HFF-Myc (cell line): ENCODE measurements at places on chromosomes 7 and 10.
A peak's percentile ranks its signal among the peaks of the same experiment; 100 is the strongest.

DNA sequence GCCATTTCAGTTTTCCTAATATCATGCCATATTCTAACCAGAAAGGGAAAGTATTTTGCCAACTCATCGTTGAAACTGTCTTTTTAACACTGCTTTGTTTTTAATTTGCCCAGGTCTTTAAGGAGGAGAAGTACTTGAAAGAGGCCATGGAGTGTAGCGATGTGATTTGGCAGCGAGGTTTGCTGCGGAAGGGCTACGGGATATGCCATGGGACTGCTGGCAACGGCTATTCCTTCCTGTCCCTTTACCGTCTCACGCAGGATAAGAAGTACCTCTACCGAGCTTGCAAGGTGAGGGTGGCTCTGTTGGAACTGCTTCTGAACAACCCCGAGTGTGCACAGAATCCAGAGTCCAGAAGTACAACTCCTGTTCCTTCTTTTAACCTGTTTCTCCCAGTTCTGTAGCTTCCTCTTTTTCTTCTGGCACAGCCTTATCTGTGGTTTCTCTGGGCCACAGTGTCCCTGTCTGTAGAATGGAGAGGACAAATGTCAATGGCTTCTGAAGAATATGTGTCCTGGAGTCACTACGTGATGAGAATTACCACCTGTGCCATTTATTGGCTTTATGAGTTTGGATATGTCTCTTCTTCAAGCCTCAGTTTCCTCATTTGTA, 60.1 kb downstream of the LANCL2 start:
- no peak for DNase-seq

DNA sequence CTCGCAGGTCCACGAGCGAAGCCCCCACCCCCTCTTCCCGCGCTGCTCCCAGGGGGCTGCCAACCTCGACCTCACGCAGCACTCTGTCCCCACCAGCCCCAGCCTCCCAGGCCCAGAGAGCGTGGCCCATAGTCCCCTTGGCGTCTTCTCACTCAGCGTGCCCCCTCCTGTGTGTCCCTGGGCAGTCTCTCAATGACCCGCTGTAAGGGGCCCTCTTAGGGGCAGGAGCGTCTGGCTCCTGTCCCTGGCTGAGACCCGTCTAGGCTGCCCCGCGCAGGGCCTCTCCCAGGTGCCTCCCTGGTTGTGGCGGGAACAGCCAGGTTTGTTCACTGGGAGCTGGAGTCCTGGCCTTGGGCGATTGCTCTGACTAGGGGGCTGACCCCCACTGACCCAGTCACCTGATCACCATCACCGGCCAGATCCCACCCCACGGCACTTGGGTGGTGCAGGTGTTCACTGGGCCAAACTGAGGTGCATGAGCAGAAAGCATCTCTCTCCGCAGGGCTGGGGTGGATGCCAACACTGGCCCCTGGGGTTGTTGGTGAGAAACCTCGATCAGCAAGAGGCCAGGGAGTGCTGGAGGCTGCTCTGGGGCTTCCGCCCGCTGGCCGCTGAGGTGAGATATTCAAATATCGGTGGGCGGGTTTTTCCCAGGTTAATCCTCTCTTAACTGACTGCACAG, 12.6 kb upstream of the WDFY4 start:
- DNase-seq, result no peak

DNA sequence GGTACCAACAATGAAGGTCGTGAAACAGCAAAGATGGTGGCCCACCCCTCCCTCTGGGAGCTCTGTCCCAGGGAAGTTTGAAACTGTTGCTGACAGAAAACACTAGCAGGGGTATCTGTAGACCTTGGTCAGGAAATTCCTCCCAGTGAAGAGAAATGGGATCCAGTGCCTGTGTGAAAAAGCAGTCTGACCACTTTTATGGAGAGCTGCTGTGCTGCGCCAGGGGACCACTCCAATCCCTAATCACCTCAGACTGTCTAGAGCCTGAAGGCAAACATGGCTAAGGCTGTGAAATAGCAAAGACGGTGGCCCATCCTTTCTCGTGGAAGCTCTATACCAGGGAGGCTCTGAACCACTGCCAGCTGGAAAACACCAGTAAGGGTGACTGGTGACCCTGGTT, 38.3 kb upstream of the TMEM140 start:
- DNase-seq, result no peak

DNA sequence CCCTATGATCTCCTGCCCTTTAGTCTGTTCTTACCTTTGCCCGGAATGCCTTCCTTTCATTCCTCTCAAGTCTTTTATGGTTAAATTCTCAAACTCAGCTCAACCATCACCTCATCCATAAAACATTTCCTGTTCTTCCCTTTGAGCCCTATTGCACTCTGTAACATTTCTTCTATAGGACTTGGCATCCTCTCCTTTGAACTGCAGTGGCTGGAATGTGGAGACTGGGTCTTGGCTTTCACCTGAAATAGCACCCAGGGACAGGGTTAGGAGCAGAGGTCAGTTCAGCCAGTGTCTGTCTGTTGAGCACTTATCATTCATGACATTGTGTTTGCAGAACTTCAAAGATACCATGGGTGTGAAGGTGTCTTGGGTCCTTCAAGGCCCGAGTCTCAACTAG, 7.2 kb downstream of the NFE2L3 start:
- no peak for DNase-seq

DNA sequence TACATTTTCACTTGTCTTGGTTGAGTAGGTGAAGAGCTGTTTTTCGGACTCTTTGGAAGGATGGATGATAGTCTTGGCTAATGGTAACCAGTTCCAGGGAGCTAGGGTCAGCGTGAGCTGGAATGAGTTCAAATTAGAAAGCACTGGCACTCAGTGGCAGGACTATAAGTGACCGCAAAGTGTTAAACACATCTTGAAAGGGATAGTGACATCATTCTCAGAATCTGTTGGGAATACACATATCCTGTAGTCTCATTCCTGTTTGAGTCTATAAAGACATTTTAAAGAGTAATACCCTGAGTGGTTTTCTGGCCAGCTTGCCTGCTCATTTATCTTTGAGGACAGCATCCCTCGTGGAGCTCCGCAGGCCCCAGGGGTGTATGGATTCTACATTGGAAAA, 56.7 kb upstream of the TMEM248 start:
- no peak for DNase-seq

GRCh38 chr7:20241194-20241910, 24.2 kb upstream of the MACC1 start:
- DNase-seq, result peak; percentile 26

DNA sequence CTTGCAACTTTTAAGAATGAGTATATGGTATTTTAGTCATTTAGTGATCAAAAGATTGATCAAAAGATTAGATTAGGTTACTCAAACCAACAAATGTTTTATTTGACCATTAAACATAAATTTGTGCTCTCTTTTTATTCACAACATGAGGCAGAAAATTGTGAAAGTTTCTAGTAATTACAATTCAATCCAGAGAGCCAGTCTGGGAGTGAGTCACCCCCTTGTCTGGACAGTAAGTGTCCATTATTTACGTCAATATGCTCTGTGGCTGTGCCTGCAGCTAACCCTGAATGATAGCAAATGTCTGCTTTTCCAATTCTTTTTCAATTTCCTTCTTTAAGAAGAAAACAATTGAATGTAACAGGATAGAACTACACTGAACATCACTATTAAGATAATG, 27.9 kb downstream of the GNG11 start:
- no peak for DNase-seq

DNA sequence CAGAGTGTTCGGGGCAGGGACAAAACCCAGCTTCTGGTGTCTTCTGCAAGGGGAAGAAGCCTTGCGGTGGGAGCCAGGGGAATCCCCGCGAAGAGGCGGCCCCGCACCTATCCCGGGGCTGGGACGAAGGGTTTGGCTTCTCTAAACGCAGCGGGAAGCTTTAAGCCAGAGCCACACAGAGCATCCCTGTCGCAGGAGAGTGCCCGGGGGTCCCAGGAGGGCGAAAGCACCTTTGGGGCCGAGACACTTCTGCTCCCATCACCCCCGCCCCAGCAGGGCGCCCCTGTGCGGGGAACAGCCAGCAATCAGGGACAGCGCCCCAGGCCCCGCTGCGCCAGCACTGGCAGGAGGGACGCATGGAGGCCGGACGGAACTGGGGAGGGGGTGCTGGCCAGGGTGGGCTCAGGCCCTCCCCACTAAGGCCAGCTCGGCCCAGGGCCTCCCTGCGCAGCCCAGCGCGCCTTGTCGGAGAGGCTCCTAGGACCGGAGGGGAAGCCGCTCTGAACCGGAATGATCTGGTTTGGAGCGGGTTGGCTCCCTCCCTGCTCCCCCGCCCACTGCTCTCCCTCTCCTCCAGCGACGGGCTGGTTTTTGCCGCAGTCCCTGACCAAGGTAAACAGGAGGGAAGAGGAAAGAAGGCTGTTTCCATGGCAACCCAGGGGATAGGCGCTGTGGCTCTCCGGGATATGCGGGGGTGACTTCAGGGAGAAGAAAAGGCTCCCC, 63.9 kb downstream of the TMEM209 start:
- peak; percentile 62 for DNase-seq

DNA sequence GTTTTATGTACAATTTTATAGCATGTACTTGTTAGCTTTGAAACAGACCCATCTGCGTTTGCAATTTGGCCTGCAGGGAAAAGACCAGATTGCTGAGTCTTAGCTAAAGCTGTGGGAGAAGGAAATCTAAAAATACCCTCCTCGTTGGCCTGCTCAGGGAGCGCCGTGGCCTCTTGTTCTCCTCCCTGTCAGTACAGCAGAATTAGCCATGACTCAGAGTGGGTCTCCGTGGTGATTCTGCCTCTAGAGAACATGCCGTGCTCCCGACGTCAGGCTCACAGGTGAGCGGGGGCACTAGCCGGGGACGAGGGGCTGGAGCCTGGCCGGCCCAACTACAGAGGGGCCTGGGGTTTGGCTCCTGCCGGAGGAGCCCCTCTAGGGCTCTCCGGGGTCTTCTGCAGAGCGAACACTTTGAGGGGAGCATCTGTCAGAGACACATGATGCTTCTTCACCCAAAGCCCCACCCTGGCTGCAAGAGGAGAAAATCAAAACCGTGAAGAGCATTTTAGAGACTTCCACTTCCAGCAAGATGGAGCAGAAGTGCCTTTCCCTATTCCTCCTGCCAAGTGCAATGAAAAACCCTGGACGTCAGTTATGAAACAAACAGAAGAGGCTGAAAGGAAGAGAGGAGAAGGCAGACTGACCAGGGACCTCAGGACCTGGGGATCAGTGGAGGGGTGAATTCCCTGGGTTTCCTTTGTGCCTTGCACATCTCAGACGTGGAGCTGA, 98.9 kb downstream of the LHPP start:
- DNase-seq, result peak; percentile 5

DNA sequence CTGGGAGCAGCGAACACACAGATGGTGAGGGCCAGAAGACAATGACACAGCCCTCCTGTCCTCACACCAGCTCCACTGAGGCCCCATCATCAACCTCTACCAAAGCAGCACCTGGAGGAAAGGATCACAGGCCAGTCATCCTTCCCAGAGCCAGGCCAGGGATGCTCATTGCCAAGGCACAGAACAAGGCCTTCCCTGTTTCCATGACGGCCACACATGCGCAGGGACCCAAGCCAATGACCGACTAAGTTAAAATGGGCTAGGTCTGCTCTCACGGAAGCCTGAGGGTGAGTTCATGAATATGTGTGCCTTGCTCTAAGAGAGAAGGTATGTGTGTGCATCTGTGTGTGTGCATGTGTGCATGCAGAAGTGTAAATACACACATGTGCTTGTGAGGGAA, 39.6 kb downstream of the COBL start:
- DNase-seq, result no peak

DNA sequence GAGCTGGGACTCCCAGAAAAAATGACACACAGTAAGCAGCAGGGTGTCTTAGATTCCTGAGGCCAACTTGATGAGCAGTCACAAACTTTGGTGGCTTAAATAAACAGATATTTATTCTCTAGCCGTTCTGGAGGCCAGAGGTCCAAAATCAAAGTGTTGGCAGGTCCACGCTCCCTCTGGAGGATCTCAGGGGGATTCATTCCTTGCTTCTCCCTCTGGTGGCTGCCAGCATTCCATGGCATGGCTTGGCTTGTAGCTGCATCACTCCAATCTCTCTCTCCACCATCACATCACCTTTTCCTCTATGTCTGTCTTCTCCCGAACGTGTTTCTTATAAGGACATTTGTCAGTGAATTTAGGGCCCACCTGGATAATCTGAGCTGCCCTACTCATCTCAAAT, 98.4 kb downstream of the OSBPL3 start:
- no peak for DNase-seq

DNA sequence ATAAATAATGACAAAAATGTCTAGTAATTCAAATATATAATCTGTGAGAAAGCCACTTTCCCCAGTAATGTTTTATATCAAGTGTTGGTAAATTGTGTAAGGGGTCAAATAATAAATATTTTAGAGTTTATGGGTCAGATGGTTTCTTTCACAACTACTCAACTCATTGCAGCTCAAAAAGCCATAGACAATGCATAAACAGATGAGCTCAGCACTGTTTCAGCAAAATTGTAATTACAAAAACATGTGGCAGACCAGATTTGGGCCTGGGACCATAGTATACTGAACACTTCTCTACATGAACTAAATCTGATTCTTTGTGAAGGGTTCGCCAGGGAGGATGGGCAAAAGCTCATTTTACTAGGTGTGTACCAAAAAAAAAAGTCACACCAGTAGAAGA, 460.8 kb downstream of the NRG3 start:
- no peak for DNase-seq

GRCh38 chr7:25821225-25821624, 330.8 kb upstream of the NFE2L3 start:
- no peak for DNase-seq

DNA sequence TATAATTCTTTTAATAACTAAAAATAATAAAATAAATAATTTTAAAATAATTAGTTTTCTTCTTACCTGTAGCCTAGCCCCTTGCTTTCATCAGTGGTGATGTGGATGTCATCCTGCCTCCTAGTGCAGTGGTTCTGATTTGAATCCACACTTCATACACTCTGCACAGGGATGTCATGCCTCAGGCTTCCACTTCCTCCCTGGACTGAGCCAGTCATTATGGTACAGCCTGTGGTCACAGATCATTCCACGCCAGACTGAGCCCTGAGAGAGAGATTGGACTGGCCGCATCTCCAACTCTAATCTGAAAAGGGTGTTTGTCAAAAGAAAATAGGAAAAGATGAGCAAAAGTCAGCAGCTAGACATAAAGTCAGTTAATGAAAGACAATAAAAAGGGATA, 436.2 kb upstream of the IGFBP3 start:
- no peak for DNase-seq

- DNase-seq, result no peak
These were observed 32.0 kb downstream of the WAC start for GRCh38 chr10:28564905-28565304.

- no peak for DNase-seq
These were observed 51.6 kb upstream of the MACC1 start for GRCh38 chr7:20268824-20269223.
